ENCODE measurements at places on chromosomes 1 and 21. TPM values are rescaled to one million over a fixed set of nuclear protein-coding genes. Genes with fewer than 3 reads are reported as not detected.

GRCh38 chr21:39638281-39638680, 25.5 kb downstream of the B3GALT5 start:
- DNase-seq, result no peak

DNA sequence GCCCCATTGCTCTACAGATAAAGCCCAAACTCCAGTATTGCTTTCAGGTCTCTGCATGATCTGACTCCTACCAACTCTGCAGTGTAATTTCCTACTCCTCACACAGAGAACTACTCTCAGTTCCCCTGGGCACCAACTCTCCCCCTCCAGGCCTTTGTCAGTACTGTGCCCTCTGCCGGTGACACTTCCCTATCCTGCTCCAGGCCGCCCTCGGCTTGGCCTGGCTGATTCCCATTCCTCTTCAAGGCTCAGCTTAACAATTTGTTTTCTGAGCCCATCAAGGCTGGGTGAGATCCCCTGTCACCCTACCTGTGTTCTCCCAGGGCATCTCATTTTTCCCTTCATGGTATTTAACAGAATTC, 2.6 kb downstream of the SLAMF8 start:
- DNase-seq, result peak; percentile 51

- no peak for DNase-seq
Measured at GRCh38 chr1:162040657-162041056, 17.0 kb upstream of the OLFML2B start.

DNA sequence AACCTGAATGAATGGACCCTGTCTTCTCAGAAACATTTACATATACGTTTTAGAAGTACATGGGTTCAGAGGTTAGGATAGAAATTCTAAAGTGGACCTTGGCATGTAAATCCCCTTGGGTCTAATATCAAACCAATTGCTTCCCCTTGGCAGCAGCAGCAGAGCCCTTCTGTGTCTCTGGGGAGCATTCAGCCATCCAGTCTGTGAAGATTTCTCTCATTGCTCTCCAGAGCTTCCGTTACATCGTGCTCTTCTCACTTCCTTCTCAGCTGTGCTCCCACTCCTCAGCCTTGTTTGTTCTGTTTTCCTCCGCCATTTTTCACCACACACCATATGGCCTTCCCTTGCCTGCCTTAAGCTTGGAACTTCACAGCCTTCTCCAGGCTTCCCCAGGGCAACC, 61.5 kb upstream of the ATP1B1 start:
- no peak for DNase-seq

GRCh38 chr21:42844411-42845113, 34.8 kb downstream of the WDR4 start:
- DNase-seq, result no peak

Gene OR2T2
- not detected for total RNA-seq

DNA sequence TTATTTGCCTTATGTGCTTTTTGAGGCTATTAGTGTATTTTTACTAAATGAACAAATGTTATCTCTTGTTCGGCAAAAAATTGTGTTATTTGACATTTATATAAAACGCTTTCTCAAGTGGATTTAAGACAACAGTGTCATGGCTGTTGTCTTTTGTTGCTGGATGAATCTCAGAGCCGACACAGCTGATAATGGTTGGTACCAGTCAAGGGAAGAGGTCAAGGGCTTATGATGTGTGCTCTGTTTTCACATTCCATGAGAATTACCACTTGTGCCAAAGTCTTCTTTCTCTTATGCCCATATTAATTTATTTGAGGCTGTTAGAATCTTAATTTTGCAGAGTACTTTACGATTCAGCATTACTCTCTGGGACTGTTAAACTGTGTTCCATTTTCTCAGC, 17.9 kb upstream of the CD101 start:
- no peak for DNase-seq

- DNase-seq, result no peak
Measured at GRCh38 chr1:6587261-6588005, 7.6 kb downstream of the ZBTB48 start.
